Foreskin fibroblast (primary cell): ENCODE measurements at places on chromosomes 13 and 19.

GRCh38 chr13:110790371-110790770 is 76.9 kb downstream of the ING1 start:
- no peak for DNase-seq

- no peak for DNase-seq
Measured at GRCh38 chr19:35786299-35787160, 11.2 kb downstream of the ARHGAP33 start.

GRCh38 chr13:100944791-100945345 is 270.3 kb upstream of the TMTC4 start:
- no peak for DNase-seq

GRCh38 chr19:30086916-30087315 is 144.9 kb downstream of the URI1 start:
- DNase-seq, result no peak

DNA sequence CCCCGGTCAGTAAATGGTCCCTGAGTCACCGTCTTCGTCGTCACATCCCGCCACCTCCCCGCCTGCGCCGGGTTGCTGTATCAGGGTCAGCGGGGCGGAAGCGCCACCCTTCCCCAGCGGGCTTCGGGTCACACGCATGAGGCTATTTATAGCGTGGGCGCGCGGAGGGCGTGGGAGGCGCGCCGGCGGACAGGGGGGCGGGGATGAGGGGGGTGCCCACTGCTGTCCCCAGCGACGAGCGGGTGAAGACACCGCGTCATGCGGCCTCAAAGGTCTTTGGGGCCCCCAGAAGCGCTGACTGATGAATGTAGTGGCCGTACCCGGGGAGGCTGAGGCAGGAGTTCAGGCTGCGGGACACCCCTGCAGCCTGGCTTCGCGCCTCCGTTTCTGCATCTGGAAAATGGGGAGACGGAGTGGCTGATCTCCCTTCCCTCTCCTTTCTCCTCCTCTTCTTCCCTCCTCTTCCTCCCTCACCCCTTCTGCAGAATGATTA is 7.9 kb downstream of the UNC13A start:
- DNase-seq, result peak; percentile 81

DNA sequence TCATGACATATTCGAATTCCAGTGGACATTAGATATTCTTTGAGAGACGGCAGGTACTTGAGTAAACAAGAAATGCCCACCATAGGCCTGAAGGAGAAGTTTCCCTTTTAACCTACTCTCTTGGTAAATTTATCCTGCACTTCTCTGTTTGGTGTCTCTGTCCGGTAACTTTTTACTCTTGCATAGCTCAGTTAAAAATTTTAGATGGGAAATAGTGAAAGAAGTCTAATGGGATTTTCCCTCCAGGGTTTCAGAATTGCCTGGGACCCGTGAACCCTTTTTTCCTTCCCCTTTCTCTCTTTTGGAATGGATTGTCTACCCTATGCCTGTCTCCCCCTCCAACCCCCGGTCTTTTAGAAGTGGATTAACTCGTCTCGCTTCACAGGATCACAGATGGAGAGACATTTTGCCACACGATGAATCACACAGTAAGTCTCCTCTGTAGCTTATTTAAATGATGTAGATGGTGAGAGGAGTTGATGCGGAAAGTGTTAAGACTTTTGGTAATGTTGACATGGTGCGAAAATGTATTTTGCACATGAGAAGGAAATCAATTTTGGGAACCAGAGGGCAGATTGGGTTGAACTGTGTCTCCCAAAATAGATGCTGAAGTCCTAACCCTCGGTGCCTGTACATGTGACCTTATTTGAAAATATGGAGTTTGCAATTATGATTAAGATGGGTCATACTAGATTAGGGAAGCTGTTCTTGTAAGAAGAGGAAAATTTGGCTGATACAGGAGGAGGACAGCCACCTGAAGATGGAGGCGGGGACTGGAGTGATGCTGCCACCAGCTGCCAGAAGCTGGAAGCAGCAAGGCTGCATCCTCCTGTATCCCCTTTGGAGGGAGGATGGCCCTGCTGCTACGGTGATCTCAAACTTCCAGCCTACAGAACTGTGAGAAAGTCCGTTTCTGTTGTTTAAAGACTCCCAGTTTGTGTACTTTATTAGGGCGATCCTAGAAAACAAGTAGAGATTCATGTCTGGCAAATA is 711 bp upstream of the MIPEP start:
- DNase-seq, result peak; percentile 39

- peak; percentile 66 for DNase-seq
Measured at GRCh38 chr19:56253737-56254136, 18.8 kb upstream of the EDDM13 start.

GRCh38 chr19:52473655-52474350 is 20.4 kb downstream of the ZNF578 start:
- no peak for DNase-seq

- no peak for DNase-seq
Measured at GRCh38 chr13:60646620-60647019, 249.6 kb downstream of the TDRD3 start.

DNA sequence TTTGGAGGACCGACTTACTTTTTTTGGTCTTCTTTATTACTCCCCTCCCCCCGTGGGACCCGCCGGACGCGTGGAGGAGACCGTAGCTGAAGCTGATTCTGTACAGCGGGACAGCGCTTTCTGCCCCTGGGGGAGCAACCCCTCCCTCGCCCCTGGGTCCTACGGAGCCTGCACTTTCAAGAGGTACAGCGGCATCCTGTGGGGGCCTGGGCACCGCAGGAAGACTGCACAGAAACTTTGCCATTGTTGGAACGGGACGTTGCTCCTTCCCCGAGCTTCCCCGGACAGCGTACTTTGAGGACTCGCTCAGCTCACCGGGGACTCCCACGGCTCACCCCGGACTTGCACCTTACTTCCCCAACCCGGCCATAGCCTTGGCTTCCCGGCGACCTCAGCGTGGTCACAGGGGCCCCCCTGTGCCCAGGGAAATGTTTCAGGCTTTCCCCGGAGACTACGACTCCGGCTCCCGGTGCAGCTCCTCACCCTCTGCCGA is 409 bp downstream of the FOSB start:
- DNase-seq, result no peak

DNA sequence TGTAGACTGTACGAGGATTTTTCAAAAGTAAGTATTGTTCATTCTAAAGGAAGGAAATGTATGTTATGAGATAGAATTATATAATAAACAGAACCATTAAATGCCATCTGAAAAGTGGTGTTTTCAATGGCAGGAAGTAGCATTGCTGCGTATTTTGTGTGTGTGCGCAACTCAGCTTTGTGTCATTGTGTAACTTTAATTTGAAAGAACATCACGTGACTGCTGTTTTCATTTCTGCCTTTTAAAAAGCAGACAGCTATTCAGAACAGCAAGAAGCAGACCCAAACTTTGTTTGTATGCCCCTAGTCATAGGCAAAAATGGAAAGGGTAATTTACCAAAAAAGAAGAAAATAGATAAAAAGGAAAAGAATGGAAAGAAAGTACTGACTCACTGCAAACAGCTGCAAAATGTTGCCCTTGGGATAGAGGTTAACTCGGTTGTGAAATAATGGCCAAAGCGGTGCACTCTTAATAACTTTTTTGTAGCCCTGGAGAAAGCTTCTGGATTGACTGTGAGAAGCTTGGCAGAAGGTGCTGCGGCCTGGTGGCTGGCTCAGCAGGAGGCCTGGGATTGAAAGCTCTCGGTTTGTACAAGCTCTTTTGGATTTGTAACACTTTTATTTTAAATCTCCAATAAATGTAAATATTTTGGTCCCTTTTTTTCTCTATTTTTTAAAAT is 97.3 kb downstream of the GGACT start:
- peak; percentile 79 for DNase-seq

DNA sequence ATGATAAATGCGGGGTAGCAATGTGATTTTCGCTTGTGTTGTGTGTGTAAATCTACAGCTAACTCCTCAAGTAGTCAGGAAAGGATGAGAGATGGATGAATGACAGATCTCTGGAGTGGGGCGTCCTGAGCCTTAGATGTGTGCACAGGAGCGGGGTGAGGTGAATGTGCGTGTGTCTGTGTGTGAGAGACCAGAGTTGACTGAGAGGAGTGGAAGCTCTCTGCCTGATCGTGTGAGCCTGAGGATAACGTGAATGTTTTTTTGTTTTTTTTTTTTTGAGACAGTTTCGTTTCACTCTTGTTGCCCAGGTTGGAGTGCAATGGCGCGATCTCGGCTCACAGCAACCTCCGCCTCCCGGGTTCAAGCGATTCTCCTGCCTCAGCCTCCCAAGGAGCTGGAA is 805 bp downstream of the ZNF461 start:
- no peak for DNase-seq
